ENCODE measurements at places on chromosomes 12 and 14. TPM values are rescaled to one million over a fixed set of nuclear protein-coding genes. Genes with fewer than 3 reads are reported as not detected.
A peak's percentile ranks its signal among the peaks of the same experiment; 100 is the strongest.

DNA sequence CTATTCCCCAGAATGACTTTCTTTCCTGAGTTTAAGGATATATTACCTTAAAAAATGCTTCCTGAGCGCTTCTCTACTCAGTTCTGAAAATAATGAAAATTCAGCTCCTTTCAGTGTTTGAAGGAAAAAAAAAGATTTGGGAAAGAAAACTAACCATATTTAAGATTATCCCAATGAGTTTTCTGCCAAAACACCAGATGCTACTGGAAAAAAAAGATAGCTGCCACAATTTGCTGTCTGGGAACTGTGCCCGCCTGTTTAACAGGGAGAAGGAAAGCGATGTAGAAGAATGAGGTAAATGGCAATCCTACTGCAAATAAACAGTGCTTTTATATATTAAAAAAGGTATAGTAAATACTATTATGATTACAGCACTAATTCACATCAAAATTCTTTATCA lies 367.6 kb upstream of the PRICKLE1 start:
- H3K27me3 ChIP-seq = no peaks in the 10 kb centered on the region
- no peak overlapping the region for H3K4me3 ChIP-seq
- no peak for DNase-seq
- H3K27ac ChIP-seq = no peak overlapping the region
- peaks cover 16% of the 10 kb centered on the region for H3K4me1 ChIP-seq

DNA sequence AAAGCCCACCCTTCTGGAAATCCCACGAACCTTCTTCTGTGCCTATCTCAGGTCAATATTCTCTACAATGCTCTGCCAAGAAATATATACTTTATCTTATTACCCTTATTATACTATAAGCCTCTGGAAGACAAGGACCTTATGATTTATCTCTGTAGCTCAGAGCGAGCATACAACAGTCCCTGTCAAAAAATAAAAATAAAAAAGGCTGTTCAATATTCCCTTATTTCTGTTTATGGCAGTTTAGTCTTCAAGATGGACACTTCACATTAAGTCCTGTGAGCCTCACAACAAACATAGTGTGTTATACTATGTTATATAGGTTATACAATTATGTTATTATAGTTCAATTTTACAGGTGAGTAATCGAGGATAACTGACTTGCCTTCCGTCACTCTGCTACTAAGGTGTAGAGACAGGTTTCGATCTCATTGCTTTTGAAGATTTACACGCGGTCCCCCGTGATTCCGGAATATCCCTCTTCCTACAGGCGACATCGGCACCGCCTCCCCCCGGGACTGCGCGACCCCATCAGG lies 562 bp downstream of the EAPP start:
- H3K4me3 ChIP-seq = peak overlapping the region; percentile 100
- H3K27me3 ChIP-seq = no peaks in the 10 kb centered on the region
- H3K36me3 ChIP-seq = peaks cover 7% of the 10 kb centered on the region
- DNase-seq = peak; percentile 36

DNA sequence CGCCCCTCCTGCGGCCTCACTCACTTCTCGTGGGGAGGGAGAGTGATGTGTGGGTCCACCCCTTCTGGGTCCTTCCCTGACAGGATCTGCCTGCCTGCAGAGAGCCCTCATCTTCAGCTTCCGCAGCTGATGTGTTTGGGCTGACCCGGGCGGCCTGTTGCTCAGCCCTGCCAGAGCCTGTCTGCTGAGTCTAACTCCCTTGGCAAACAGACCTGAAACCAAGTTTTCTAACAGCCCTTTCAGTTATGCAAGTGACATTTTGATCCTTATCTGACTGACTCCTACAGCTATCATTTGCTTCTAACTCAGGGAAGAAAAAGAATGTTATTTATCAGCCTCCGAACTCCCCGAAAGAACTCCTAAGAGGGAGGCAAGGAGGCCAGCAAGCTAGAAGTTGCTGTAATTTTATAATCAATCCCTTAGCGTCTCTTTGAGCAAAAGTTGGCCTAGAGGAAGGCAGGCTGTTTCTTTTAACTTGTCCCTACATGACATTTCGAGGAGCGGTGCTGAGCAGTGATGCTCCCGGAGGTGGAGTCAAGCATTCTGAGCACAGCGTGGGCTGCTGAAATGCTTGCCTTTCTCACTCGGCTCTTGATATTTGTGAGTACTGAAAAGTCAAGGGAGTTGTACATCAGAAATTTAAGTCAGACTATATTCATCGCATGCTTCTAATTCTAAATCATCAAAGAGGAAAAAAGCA lies 31.5 kb upstream of the CACNA2D4 start:
- H3K36me3 ChIP-seq = peaks cover 71% of the 10 kb centered on the region
- H3K27me3 ChIP-seq = no peaks in the 10 kb centered on the region
- H3K27ac ChIP-seq = no peak overlapping the region
- DNase-seq = no peak

- DNase-seq = peak; percentile 22
- H3K4me1 ChIP-seq = no peaks in the 10 kb centered on the region
- no peaks in the 10 kb centered on the region for H3K27me3 ChIP-seq
These were observed 517.6 kb upstream of the TMEM132C start for GRCh38 chr12:127749416-127749815.

- H3K36me3 ChIP-seq = no peaks in the 10 kb centered on the region
- H3K4me3 ChIP-seq = no peak overlapping the region
- H3K4me1 ChIP-seq = peaks cover 26% of the 10 kb centered on the region
- H3K27me3 ChIP-seq = no peaks in the 10 kb centered on the region
- no peak overlapping the region for H3K27ac ChIP-seq
- no peak for DNase-seq
These were observed 238.4 kb downstream of the MED13L start for GRCh38 chr12:116039081-116039480.

DNA sequence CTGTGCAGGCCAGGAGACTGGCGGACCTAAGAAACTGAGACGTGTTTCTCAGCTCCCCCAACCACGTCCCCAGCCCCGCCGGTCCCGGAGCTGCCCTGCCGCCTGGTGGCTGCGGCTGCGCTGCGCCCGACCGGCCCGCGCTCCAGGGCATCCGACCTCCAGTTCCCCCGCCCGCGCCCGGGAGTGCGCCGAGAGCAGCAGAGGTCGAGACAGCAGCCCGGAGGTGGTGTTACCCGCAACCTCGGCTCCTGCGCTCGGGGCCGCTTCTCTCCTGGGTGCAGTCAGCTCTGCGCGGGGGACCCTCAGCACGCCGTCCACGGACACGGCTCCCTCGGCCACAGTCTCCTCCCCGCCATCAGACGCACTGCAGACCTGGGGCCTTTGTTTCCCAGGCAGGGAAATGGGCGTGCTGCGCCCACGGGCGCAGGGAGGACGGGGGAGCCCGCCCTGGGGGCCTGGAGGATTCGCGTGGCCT lies 21.6 kb upstream of the GPR132 start:
- peak overlapping the region; percentile 78 for H3K4me3 ChIP-seq
- no peaks in the 10 kb centered on the region for H3K36me3 ChIP-seq
- peaks cover 22% of the 10 kb centered on the region for H3K4me1 ChIP-seq
- DNase-seq = peak; percentile 98

DNA sequence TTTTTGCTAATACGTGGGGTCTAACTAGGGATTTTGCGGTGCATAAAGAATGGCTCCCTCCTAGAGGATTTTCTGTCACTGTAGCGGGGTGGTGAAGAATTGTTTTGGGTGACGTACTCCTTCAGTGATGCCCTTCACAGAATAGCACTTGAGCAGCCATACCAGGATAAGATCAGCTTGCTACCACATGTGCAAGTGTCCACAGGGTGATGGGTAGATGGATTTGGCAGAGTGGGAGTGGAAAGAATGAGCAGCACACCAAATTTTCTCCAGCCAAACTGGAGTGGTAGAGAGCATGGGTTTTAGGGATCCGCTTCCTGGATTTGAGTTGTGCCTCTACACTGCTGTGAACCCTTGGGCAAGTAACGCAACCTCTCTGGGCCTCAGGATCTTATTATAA lies 2.3 kb downstream of the TCP11L2 start:
- no peak for DNase-seq
- H3K36me3 ChIP-seq = no peaks in the 10 kb centered on the region
- H3K27me3 ChIP-seq = no peaks in the 10 kb centered on the region
- H3K4me1 ChIP-seq = peaks cover 20% of the 10 kb centered on the region
- no peak overlapping the region for H3K4me3 ChIP-seq

- H3K36me3 ChIP-seq = peaks cover 33% of the 10 kb centered on the region
- H3K4me3 ChIP-seq = peak overlapping the region; percentile 57
These were observed 26.6 kb upstream of the PNMA1 start for GRCh38 chr14:73740618-73741326.

DNA sequence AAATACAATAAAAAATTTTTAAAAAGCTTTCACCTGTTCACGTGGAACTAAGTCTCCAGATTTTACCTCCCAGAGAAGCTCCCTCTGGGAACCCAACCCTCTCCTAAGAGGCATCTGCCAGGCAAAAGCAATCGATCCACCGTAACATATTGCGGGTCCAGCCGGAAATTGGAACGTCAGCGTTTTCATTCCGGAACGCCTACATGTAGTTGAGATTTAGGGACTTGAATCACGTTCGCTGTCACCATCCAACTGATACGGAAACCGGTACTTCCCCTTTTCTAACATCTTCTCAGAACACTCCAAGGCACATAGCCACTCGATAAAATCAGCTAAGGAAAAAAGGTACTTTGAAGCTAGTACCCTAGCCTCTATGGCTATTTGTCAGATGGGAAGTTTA lies 70.3 kb downstream of the COX16 start:
- H3K27ac ChIP-seq = no peak overlapping the region
- no peak for DNase-seq
- no peaks in the 10 kb centered on the region for H3K27me3 ChIP-seq
- H3K4me3 ChIP-seq = no peak overlapping the region

DNA sequence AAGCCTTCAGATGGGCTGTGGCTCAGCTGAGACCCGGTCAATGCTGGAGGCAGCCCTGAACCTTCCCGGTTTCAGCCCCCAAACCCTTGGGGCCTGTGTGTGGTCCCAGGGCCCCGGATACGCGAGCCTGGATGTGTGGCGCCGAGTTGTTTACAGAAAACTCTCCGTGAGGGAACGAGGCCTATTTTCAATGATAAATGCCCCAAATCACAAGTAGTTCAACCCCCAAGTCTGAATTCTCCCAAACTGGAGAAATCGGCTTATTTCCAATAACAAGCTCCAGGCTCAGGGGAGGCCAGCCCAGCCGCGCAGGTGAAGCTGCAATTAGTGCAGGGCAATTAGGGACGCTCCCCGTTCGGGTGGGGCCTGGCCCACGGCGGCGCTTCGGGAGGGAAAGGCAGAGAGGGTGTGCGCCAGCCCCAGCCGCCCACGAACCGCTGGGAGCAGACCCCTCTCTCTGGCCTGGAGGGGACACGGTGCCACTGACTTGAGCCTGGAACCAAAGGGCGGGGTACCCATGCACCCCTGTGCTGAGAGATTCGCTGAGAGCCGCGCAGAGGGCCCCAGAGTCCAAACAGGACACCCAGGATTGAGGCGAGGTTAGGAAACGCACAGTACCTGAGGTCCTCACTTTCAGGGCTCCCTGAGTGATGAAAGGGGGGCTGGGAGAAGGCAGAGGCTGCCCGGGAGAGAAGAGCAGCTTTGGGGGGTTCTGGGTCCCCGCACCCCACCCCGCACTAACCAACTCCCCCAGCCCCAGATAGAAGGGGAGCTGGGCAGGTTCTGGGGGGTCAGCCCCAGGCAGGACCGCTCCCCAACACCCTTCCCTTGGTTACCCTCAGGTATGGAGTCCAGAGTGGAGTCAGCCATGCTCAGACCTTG lies 14.2 kb upstream of the ANKRD9 start:
- H3K4me1 ChIP-seq = peaks cover 10% of the 10 kb centered on the region
- H3K36me3 ChIP-seq = no peaks in the 10 kb centered on the region
- H3K27me3 ChIP-seq = no peaks in the 10 kb centered on the region
- peak overlapping the region; percentile 90 for H3K4me3 ChIP-seq
- peak; percentile 62 for DNase-seq

- H3K36me3 ChIP-seq = no peaks in the 10 kb centered on the region
- no peaks in the 10 kb centered on the region for H3K27me3 ChIP-seq
- DNase-seq = no peak
- H3K4me1 ChIP-seq = no peaks in the 10 kb centered on the region
These were observed 311.7 kb upstream of the CCDC196 start for GRCh38 chr14:66174453-66174891.

Gene PTPRO
- 0.29 TPM for total RNA-seq

Gene C1QL4
- 0.36 TPM for total RNA-seq

Gene SLC10A1
- not detected for total RNA-seq

Gene TRHDE
- 0.59 TPM for total RNA-seq

Gene AEBP2
- 20.0 TPM for total RNA-seq

Gene TOMM20L
- not detected for total RNA-seq

Gene TEX22
- under 0.01 TPM for total RNA-seq

Gene PRICKLE1
- 13.0 TPM for total RNA-seq

All from osteoblast (primary cell).